BE2C (cell line): ENCODE measurements at places on chromosomes 5 and 9.

DNA sequence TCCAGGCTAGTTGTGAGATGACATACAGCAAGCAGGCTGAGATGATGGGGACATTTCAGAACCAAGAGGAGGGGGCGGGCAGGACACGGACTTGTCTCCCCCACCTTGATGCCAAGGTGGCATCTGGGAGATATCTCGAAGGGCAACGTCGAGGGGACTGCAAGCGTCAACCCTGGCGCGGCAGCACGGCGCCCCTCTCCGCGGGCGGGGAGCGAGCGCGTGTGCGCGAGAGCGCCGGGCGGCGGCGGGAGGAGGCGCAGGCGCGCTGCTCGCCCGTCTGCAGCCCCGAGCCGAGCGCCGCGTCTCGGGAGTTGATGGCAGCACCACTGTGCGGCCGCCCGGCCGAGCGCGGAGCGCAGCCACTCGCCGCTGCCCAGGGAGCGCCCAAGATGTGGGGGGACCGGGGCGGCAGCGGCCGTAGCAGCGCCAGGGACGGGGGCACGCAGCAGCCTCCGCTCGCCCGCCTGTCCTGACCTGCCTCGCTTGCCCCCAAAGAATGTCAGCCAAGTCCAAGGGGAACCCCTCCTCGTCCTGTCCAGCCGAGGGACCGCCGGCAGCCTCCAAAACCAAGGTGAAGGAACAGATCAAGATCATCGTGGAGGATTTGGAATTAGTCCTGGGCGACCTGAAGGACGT lies at the start of gene PRR16:
PRR16 (plus strand) TSS at position 310 of the 636 bp plus-strand sequence.
- DNase-seq, result peak; percentile 83

DNA sequence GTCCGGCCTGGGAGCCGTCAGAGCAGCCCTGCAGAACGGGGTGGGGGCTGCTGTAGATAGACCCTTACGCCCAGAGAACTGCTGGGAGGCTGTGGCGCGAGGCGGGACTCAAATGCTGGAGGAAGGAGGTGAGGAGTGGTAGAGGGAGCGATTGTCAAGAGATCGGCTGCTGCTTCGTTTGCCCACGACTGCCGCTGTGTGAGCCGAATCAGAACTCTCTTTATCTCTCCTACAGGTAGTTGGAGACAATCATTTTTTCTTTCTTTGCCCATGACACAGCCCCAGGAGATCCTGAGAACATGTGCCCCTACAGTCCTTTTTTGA lies 456 bp downstream of the ZNF79 start:
- no peak for DNase-seq

GRCh38 chr5:56405116-56405908 lies 172.2 kb upstream of the ANKRD55 start:
- DNase-seq, result no peak

DNA sequence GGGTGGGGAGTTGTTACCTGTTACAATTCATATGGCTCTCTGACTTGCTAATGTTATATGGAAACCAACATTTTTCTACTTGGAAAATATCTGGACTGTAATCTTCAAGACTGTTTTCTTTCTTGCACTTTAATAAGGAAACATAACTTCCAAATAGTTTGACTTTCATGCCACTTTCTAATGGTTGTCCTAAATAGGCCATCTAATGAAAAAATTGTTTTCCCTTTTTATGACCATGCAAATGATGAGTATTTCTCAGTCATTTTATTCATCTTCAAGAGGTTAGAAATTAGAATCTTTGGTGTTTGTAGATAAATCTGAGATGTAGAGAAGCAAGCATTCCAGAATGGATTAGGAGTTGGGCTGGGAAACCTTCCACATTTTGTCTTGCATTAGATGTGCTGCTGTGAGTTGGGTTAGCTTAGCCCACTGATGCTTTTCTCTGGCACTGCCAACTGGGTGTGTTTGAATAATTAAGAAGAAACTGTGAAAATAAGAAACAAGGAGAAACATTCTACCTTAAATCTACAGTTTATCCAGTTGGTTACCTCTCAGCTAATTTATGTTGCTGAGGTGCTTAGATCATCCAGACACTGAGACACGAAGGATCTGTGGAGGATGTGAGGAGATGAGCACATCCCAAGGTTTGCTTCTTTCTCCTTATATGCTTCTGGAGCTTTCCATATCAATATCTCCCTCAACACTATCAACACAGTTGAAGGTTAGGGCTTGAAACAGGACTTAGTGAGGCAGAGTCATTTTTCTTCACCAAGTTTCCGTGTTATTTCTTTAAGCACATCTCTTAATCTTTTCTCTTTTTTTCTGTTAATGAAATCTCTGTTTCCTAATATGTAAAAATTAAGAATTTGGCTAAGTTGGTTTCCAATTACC lies 2.7 kb downstream of the RASGRF2 start:
- DNase-seq, result no peak

GRCh38 chr5:124923131-124923530 lies 176.7 kb upstream of the ZNF608 start:
- DNase-seq, result no peak

GRCh38 chr5:174217527-174217926 lies 172.0 kb downstream of the NSG2 start:
- no peak for DNase-seq

DNA sequence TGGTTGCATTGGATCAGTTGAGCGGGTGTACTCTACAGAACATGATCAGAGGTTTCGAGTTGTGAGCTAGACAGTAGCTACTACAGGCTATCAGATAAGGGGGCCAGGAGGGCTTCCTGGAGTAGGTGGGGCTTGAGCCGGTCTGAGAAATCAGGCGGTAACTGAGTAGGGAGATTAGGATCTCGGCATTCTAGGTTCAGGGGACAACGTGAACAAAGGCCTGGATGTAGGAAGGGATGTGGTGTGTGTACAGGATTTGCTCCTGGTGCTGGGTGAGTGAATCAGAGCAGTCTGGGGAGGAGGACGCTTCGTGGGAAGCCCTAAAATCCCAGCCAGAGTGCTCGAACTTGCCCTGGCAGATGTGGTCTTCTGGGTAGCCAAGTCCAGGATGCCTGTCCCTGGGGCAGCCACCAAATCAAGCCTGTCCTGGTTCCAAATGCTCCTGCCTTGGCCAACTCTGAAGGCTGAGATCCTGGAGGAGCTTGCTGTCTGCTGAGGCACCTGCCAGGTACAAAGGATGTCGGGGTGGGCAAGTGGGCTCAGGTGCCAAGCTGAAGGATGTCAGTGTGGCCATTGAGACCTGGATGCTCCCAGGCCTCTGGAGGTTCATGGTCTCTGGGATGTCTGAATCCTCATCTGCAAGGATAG lies 33.4 kb downstream of the STC2 start:
- no peak for DNase-seq

- no peak for DNase-seq
Observed at GRCh38 chr5:172644711-172645110, 3.6 kb downstream of the NEURL1B start.

GRCh38 chr9:36603006-36603405 lies 30.3 kb downstream of the MELK start:
- DNase-seq, result no peak

- no peak for DNase-seq
Observed at GRCh38 chr5:34865091-34865490, 26.1 kb downstream of the TTC23L start.

DNA sequence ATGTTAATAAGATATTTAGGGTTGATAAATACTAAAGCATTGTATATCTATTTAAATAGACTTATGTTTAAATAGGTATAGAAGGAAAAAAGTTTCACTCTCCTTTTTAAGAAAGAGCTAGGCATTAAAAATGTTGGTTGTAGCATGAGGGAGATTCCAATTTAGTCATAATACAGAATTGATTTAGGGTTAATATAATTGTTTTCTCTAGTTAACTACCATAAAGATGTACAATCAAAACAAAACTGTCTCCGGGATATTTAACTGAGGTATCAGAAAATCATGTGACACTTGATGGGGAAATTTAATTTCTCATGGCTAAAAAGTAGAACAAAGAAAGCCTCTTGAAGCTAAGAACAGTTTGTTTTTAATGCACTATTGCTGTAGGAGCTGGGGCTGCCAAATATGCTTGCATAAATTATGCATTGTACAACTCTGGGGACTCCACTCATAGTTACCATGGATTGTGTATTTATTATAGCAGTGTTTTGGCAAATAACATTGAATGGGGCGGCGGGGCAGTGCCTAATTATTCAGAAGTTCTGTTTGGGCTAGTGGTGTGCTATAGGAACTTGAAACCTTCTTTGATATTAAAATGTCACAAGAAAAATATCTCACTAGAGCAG lies 44.2 kb downstream of the SMC2 start:
- DNase-seq, result no peak

DNA sequence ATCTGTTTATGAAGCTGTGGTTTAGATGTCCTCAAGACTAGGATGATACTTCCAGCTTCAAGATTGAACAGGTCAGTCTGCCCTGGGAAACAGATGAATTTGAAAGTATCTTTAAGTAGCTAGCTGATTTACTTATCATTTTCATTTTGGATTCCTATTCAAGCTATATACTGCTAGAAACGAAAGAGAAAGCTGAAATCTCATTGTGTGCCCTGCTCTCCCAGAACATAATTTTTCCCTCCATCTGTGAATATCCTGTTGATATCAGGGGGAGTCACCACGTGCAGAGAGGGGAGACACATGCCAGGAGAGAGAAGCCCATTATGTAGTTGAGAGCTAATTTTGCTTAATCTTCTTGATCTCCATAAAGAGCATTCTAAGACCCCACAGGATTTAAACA lies 439.1 kb downstream of the NR2F1-AS1 start:
- no peak for DNase-seq

GRCh38 chr5:168985454-168985853 lies 315.5 kb downstream of the SLIT3 start:
- no peak for DNase-seq

GRCh38 chr9:87122947-87123685 lies 175.8 kb upstream of the GAS1 start:
- DNase-seq, result no peak

- DNase-seq, result no peak
Observed at GRCh38 chr5:151683986-151684588, 2.6 kb downstream of the SPARC start.

DNA sequence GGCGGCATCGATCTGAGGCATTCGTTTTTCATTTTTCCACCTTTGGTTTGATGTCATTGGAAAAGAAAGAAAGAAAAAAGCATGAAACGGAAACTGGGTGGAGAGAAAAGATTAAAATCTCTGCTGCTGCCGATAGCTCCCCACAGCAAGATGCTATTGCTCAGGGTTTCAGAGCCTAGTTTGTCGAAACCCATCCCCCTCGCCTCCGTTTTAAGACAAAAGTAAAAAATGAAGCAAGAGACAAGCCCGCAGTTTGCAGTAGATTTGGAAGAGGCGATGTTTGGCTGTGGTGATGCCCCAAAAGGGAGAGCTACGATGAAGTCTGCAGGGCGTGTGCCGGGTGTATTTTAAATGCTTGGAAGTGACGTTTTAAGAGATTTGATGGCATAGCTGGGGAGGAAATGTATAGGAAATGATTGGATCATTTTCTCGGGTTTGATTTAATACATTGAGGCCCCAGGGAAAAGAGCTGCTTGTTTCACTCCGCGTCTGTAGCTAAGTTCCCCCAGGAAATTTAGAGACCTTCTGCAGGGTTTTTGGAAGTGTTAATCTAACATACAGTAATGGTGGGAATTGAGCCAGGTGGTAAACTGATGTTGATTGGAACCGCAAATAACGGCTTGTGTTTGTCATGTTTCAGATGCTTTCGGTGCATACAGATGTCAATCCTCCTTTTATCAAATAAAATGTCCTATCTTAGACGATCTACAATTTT lies 909 bp downstream of the NDFIP1 start:
- DNase-seq, result peak; percentile 16

GRCh38 chr5:102893942-102894341 lies 138.8 kb downstream of the PAM start:
- no peak for DNase-seq

DNA sequence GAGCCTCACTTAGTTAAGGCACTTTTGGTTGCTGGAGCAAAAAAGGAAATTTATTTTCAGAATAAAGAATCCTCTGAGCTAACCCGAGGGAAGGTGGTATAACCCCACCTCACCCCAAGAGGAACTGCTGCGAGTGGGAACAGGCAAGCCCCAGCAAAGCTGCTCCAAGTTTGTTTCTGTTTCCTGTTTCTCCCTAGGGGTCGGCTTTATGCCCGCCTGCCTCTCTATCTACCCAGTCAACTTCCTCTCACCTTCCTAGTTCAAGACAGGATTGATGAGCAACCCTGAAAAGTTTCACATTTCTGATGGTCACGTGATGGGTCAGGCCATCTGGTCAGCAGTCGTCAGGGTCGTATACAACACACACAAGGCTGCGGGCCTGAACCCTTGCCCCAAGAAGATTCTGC lies 31.1 kb downstream of the TRIO start:
- DNase-seq, result no peak

- no peak for DNase-seq
Observed at GRCh38 chr5:147918101-147918685, 11.9 kb upstream of the C5orf46 start.

GRCh38 chr5:55481293-55481855 lies 53.4 kb downstream of the PLPP1 start:
- DNase-seq, result no peak

- peak; percentile 41 for DNase-seq
Observed at GRCh38 chr5:14357851-14358250, 214.7 kb downstream of the TRIO start.

DNA sequence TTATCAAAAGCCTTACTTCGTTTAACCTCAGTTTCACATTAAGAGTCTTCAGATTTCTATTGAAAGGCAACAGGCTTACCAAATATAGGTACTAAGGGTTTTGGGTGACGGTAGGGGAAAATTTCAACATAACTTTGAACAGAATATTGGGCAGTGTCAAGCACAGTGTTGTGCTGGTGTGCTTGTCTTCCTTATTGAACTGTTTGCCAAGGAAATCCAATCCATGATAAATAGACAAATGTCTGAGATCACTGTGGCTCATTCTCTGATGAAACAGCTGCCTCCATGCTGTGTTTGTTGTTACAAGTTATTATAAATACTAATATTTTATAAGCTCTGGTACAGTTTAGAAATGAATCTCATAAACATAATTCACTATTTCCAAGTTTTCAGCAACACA lies 730.1 kb downstream of the NR2F1-AS1 start:
- no peak for DNase-seq

- DNase-seq, result no peak
Observed at GRCh38 chr5:128156521-128156920, 73.0 kb downstream of the SLC12A2 start.

- no peak for DNase-seq
Observed at GRCh38 chr5:95895771-95896170, 65.9 kb downstream of the ELL2 start.

- no peak for DNase-seq
Observed at GRCh38 chr5:157611571-157612476, 36.2 kb upstream of the ADAM19 start.

GRCh38 chr9:116233160-116233530 lies 79.6 kb downstream of the PAPPA start:
- no peak for DNase-seq

- no peak for DNase-seq
Observed at GRCh38 chr9:99744132-99744531, 77.6 kb upstream of the NR4A3 start.
